ENCODE measurements at places on chromosomes 6 and 20.

GRCh38 chr6:12635375-12635774 is 81.2 kb upstream of the PHACTR1 start:
- no peak for DNase-seq

DNA sequence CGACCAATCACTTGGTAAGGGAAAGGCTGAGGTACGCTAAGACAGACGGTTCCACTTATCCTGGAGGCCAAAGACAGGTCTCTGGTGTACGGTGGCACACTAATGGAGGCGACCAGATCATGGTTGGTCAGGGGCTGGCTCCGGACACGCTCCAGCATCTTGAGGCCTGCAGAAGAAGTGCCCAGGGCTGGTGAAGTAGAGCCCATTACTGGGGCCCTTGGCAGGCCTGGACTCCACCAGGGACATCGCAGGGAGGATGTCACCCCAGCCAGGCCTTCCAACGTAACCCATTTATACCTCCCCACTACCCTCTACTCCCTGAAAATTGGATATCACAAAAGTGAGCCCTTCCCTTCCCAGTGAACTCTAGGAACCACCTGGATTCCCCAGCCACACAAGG is 16.2 kb downstream of the KHDC1L start:
- DNase-seq = no peak

DNA sequence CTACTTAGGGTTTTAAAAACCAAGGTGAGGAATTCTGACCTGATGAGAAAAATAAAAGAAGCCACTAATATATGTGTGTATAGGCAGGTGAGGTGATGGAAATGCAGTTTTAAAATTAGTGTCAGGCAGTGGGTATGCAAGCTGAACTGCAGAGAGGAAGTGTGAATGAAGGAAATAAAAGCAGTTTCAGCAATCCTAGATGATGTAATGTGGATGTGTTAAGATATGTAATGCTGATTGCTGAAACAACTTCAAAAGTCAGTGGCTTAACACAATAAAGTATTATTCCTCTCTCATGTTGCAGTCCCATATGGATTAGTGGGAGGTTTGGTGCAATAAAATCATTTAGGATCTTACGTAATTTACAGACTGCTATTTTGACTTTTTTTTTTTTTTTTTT is 119.9 kb upstream of the ASCC3 start:
- no peak for DNase-seq

GRCh38 chr6:96613291-96613999 is 50.5 kb downstream of the FHL5 start:
- no peak for DNase-seq

GRCh38 chr6:43817192-43817591 is 47.2 kb downstream of the VEGFA start:
- DNase-seq = peak; percentile 37

DNA sequence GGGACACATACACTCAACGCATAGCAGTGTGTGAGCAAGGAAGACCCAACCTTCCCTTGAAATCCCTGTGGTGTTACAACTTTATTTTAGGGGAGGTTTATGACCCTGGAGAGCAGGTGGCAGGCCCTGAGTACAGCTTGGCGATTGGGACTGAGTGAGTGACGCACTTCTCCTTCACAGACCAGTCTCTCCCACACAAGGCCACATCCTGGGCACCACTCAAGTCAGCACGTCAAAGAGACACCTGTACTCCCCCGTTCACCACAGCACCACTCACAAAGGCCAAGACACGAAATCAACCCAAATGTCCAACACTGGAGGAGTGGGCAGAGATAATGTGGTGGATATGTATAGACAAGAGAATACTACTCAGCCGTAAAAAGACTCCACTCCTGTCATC is 57.0 kb upstream of the FRMD1 start:
- DNase-seq = no peak

DNA sequence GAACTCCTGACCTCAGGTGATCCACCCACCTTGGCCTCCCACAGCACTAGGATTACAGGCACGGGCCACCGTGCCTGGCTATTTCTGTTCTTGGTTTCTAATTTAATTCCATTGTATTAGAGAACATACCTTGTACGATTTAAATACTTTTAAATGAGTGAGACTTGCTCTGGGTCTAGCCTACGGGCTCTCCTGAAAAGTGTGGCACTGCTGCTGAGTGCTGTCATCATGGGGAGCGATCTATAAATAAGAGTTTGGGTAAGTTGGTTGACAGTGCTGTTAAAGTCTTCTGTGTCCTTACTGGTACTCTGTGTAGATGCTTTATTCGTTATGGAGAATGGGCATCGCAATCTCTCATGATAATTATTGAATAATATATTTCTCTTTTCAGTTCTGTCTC is 35.0 kb upstream of the BHLHE23 start:
- DNase-seq = no peak
